H7 (cell line): ENCODE measurements at places on chromosomes 3 and 15. TPM values are rescaled to one million over a fixed set of nuclear protein-coding genes. Genes with fewer than 3 reads are reported as not detected.

DNA sequence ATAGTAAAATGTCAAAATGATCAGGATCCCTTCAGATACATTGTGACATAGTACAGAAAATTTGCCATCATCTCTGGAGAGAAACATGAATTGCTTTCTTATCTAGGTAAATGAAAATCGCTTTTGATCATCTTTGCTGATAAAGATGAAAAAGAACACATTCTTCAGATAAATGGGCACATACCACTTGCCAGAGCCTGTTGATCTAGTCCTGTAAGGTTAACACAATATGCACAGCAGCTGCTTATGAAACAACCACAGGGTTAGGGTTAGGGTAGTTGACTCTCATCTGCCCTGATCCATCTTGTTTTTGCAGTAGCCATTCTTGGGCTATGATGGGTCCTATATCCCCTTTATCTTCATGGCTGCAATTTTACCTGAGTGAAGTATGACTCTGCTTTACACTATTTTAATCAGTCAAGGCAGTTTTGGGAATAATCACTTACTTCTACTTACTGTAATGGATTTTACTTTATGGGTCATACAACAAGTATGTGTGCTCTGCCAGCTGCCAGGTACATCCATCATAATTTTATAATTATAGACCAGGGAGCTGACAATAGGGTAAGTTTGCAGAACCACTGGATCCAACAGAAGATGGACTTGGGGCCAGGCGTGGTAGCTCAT is 12.6 kb upstream of the SPINK8 start:
- DNase-seq, result no peak

DNA sequence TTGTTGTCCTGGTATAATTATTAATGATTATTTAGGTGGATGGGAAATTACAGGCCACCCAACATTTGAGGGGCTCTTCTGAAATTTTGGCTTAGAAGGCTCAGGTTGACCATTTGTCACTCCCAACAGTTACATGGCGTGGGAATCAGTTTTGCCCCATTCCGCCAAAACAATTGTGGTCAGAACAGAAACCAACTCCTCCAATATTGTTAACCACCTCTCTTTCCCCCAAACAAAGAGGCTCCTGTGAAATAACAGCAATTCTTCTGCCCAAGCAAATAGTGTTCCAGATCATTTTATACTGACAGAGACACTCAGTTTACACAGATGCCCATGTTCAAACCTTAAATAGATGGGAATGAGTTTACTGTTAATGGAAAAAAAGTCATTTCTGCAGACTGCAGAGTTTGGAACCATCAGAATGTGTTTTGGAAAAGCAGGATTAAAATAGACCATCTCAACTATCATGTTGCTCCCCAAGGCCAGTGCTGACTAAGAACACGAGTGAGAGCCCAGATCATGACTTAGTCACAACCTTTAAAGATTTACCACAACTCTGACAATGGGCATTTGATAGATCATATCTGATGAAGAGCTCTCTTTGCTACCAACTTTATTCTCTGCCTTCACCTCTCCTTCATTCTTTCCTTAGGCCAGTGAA is 102.1 kb downstream of the DUT start:
- DNase-seq, result no peak

GRCh38 chr3:186902154-186902553 is 28.2 kb upstream of the ST6GAL1 start:
- DNase-seq, result no peak

GRCh38 chr15:89770041-89770440 is 6.1 kb upstream of the MESP2 start:
- DNase-seq, result no peak

Gene COL7A1
- 19.4 and 29.4 TPM in 2 replicates for total RNA-seq

Gene GOLGA8Q
- 0.81 TPM in 1 of 2 replicates, not detected in the other for total RNA-seq

Gene DLEC1
- 0.33 and 1.3 TPM in 2 replicates for total RNA-seq
